Effector memory CD4-positive, alpha-beta T cell (primary cell): ENCODE measurements at places on chromosomes 12 and 14.

- no peak for DNase-seq
Observed at GRCh38 chr14:42683707-42684106, 1077.0 kb downstream of the LRFN5 start.

GRCh38 chr12:79692860-79693577 is 2.3 kb upstream of the PAWR start:
- DNase-seq: no peak

- no peak for DNase-seq
Observed at GRCh38 chr12:79057540-79057939, 193.0 kb downstream of the SYT1 start.

- no peak for DNase-seq
Observed at GRCh38 chr12:131102991-131103668, 149.4 kb downstream of the ADGRD1 start.

DNA sequence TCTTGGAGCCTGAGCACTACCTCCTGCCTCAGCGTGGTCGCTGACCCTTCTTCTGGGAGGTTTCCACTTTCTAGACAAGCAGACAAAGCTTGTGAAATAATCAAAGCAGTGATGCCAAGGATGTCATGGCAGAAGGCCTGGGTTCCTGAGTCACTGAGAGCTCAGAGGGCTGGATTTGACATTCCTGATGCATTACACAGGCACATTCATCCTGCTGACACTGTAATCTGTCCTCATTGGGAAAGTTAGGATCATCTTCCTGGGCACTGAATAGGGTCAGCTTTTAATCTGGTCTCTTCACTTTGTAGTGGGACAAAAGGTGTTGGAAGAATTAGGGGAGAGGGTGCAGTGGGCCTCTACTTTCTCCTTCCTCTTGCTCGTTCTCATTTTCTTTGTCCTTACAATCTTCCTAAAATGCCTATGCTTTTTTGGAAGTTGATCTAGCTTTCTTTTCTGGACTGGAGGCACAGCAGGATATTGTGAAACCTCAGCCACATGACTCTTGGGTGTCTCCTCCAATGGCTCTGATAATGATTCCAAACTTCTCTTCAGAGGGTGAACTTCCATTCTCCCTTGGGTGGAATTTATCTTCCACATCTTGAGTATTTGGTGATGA is 29.6 kb downstream of the EEA1 start:
- DNase-seq: no peak

- no peak for DNase-seq
Observed at GRCh38 chr14:68232300-68233055, 412.9 kb downstream of the RAD51B start.

GRCh38 chr12:29451888-29452287 is 45.6 kb downstream of the OVCH1 start:
- no peak for DNase-seq

- no peak for DNase-seq
Observed at GRCh38 chr14:100495917-100496316, 91.3 kb downstream of the BEGAIN start.

DNA sequence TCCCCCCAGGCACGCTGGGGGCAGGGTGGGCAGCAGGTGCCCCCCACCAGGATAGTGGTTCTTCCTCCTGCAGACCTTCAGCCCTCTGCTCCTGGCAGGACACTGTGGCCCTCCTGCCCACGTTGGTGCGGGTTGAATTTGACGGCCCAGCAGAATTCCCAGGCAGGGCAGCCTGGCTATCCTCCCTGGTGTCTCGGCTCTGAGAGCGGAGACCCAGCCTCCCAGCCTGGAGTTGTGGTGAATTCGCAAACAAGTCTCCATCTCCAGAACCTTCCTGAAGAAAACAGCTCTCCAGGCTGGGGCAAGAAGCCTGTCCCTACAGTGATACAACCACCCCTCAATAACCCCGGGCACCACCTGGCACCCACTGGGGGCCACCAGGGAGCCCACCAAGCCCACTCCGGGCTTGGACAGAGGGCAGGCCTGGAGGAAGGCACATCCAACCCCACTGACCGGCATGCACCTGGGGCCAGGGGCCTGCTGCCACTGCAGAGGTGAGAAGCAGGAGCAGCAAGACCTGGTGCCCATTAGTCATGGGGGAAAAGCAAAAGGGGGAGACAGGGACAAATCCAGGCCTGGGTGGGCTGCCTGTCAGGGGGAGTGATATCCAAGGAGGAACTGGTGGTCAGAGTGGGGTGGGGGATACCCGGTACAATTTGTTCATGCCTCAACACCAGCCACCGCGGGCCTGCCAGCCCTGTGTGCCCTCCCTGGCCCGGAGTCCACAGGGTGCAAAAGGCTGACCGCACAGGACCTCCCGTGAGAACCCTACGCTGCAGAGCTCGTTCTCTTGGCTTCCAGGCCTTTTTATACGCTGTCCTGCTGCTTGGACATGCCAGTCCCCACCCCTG is 3.6 kb downstream of the ANKRD9 start:
- DNase-seq: no peak

DNA sequence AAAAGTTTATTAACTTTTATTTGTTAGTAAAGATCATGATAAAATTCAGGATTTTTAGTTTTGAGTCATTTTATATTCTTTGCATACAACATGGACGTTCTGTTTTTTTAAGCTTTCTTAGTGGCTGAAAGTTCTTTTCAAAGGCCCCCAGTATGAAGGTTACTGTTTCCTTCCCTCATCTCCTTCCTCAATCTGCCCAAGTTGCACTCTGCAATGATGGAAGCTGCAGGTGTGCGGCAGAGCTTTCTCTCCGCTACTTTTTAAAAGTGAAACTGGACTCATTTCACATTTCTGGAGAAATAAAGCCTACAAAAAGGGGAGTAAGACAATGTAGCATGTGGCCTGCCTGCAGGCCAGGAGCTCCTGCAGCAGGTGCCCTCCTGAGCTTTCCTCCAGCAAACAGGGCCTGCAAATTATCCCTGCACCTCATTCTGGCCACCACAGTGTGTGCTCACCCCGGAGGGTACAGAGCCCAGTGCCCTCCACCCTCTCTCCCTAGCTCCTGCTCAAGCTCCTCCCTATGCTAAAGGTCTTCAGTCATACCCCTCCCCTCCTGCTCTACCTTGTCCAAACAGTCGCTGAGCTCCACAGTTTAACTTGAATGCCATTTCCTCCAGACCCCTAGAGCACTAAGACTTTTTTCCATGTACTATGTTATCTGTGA is 78.9 kb downstream of the SETD3 start:
- DNase-seq: no peak

DNA sequence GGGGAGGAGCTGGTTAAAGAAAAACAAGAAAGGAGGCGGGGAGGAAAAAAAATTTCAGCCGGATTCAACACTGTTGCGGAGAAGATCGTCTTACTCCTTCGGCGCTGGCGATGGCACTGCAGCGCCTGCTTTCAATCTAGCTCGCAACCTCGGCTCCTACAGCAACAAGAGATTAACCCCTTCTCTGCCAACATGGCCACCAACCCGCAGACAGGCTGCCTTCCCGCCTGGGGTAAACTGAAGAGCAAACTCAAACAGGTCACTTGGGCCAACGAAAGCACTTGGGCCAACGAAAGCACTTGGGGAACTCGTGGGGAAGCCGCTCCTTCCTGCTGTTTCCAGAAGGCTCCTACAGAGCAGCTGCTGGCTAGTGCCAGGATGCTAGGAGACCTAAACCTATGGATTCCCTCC is 73.7 kb downstream of the CIT start:
- no peak for DNase-seq

- no peak for DNase-seq
Observed at GRCh38 chr12:119685375-119685774, 17.4 kb downstream of the PRKAB1 start.

GRCh38 chr14:94833633-94834032 is 63.7 kb upstream of the GSC start:
- DNase-seq: no peak

DNA sequence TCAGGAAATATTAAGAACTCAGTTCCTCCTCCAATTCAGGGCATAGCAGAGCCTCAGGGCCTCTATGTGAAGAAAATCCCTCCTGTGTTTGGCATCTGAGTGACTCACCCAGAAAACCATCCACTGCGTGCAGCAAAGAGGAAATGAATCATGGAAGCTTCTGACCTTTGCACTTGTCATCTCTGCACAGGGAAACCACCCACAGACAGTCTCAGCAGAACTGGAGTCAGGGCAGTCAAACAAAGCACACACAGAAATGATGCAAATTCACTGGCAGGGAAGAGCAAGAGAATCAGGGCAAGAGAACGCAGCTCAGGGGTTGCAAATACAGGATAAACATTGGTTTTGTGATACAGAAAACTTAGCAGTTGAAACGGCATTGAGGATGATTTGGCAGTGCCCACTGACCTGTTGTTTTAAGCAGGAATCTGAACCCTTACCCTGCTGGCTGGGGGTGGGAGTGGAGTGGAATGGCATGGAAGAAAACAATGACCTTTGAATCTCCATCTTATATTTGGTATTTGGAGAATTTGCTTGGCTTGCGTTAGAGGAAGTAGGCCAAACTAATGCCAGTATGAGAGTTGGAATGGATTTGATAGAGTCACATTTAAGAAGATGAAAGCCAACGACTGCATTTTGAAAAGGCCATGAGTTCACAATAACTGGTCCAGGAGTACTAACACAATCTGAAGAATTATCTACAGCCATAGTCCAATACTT is 53.5 kb downstream of the PHLDA1 start:
- DNase-seq: peak; percentile 66

DNA sequence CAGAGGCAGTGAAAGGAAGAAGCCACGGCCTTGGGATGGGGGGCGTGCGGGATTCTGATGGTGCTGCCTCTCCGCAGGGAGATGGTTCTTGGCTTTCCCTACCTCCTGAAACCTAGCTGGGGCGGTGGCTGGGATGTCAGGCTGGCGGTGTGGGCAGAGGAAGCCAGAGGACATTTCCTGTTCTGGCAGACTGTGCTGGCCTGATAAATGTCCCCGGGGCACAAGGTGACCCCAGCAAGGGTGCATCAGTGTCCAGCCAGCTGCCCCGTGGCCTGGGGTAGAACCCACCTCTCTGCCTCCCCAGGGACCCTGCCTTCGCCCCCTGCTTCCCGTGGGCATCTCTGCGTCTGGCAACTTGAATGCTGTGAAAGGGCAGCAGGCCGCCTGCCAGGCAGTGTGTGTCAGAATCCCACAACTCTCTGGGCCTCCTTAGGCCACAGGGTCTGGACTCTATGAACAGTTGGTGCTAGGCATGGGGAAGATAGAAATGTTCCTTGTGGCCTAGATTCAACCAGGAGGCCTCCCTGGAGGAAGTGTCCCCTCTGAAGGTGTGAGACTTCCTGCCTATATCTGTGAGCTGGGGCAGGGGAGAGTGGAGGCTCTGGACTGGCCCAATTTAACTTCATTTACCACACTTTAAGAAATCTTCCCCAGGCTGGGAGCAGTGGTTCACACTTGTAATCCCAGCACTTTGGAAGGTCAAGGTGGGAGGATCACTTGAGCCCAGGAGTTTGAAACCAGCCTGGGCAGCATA is 4.9 kb downstream of the SH2B3 start:
- DNase-seq: no peak

GRCh38 chr12:17381211-17381610 is 708.8 kb downstream of the RERGL start:
- DNase-seq: no peak

GRCh38 chr12:93802698-93803423 is 125.7 kb downstream of the CRADD start:
- DNase-seq: no peak

GRCh38 chr12:90102957-90103652 is 394.5 kb upstream of the ATP2B1 start:
- DNase-seq: no peak

GRCh38 chr12:3127832-3128231 is 50.7 kb downstream of the TSPAN9 start:
- DNase-seq: no peak

GRCh38 chr14:34147461-34147860 is 196.6 kb upstream of the EGLN3 start:
- no peak for DNase-seq

DNA sequence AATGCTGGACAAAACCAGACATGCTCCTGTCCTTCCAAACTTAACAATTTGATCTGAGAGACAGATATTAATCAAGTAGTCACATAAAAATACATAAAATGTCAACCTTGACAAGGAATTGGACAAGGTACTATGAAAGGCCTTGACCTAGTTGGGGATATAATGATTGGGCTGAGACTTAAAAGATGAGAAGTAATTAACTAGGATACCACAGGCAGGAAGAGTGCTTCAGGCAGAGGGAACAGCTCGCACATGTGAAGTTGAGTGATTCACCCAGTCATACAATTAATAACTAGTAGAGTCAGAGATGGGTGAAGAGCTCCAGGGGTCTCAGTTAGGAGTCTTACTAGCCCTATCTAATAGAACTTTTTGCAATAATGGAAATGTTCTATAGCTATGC is 259.5 kb downstream of the MSRB3 start:
- DNase-seq: no peak

DNA sequence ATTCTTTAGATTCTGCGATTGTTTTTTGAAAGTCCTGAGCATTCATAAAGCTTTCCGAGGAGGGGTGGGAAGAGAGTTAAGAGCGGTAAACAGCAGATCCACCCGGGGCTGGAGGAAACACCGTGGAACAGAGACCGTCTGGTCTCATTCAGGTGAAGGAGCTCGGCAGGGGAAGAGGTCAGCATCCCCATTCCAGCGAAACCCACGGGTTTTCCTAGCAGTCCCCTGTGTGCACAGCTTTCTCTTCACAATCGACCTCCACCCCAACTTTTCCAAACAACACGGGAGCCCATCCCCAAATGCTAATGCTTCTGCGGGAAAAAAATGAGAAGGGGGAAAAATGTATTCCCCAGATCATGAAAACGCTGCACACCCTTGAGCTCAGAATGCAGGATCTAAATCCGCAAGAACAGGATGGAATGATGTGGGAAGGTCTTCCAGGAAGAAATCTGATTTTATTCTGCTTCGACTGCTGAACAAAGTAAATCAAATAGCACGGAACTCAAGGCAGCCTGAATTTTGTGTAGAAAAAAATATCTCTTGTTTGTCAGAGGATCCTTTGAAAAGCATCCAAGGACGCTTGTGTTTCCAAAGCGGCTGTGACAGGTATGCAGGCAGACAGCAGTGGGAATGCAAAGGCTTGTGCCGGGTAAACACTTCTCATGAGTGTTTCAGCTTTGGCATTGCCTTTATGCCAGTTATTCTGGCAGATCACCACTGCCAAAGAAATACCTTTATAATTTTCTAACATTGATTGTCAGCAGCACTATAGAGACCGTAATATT is 128.8 kb downstream of the NDUFA12 start:
- DNase-seq: no peak

DNA sequence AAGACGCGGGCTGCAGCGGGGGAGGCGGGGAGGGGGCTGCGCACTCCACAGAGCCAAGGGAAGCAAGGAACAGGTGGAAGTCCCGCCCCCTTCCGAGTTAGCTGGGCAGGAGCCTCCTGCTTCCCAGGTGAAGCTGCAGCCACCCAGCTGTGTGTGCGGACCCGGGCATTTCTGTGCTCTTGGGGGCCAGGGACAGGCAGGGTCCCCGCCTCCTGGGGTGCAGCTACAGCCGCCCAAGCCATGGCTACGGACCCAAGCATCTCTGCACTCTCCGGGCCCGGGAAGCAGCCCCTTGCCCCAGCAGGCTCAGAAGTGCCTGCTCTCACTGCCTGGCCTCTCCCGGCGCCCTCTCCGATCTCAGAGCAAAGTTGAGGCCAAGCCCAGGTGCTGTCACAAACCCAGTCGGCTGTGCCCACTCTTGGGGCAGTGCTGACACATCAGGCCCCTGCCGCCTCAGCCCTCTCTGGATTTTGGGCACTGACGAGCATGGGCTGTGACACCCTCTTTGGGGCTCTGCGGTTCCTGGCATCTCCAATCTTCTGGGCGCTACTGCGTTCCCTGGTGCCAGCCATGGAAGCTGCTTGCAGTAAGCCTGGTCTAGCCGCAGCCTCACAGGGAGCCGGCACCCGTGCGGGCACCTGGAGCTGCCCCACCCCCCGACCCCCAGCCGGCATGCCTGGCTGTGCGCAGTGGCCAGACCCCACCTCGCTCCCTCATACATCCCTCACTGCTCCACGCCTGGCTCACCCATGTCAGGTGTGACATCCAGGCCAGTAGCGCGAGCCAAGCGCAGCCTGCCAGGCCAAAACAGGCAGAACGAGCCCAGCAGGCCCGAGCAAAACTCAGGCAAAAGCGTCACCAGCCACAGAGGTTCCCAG is 8.5 kb upstream of the MGAT4C start:
- DNase-seq: no peak
